Parietal lobe (tissue), 2 donors: ENCODE measurements at places on chromosomes 3 and 15. TPM values are rescaled to one million over a fixed set of nuclear protein-coding genes. Genes with fewer than 3 reads are reported as not detected.

LXN gene
- total RNA-seq = 9.7 TPM

WDR49 gene
- 8.8 TPM for total RNA-seq

FAM162A gene
- 6.9 TPM for total RNA-seq

DNAH12 gene
- total RNA-seq = 1.6 TPM

FXR1 gene
- total RNA-seq = 301 TPM

TRMT10C gene
- 27.2 TPM for total RNA-seq

STARD5 gene
- 12.8 TPM for total RNA-seq

C3orf85 gene
- total RNA-seq = not detected

GOLGA8J gene
- total RNA-seq = not detected

STRIT1 gene
- not detected for total RNA-seq

LSMEM2 gene
- not detected for total RNA-seq

EPHB3 gene
- 5.3 TPM for total RNA-seq

STX19 gene
- total RNA-seq = not detected

ARNT2 gene
- 69.2 TPM for total RNA-seq

CD80 gene
- total RNA-seq = not detected

SLCO2A1 gene
- 0.31 TPM for total RNA-seq

CCR3 gene
- total RNA-seq = not detected

HESX1 gene
- not detected for total RNA-seq

GABRA5 gene
- total RNA-seq = 54.5 TPM

ANKUB1 gene
- total RNA-seq = 0.63 TPM

XYLB gene
- 10.3 TPM for total RNA-seq

CNTN6 gene
- 13.8 TPM for total RNA-seq
